ENCODE measurements at places on chromosomes 1 and 21.
A peak's percentile ranks its signal among the peaks of the same experiment; 100 is the strongest.

- H3K4me1 ChIP-seq = no peaks in the 10 kb centered on the region
- H3K27me3 ChIP-seq = no peaks in the 10 kb centered on the region
- DNase-seq = no peak
- no peaks in the 10 kb centered on the region for H3K36me3 ChIP-seq
- no peak overlapping the region for H3K4me3 ChIP-seq
- no peak overlapping the region for H3K27ac ChIP-seq
Measured at GRCh38 chr1:38776466-38777065, 83.0 kb downstream of the RRAGC start.

GRCh38 chr1:25545767-25546166 lies 2.4 kb downstream of the LDLRAP1 start:
- H3K4me3 ChIP-seq = no peak overlapping the region
- H3K27me3 ChIP-seq = no peaks in the 10 kb centered on the region
- peaks cover 37% of the 10 kb centered on the region for H3K4me1 ChIP-seq
- H3K36me3 ChIP-seq = no peaks in the 10 kb centered on the region
- no peak for DNase-seq

- H3K36me3 ChIP-seq = no peaks in the 10 kb centered on the region
- peak overlapping the region; percentile 22 for H3K4me3 ChIP-seq
- H3K27ac ChIP-seq = no peak overlapping the region
Measured at GRCh38 chr1:64505232-64505943, 35.5 kb downstream of the CACHD1 start.

- H3K27ac ChIP-seq = no peak overlapping the region
- H3K4me3 ChIP-seq = no peak overlapping the region
Measured at GRCh38 chr1:236888903-236889302, 93.8 kb downstream of the MTR start.

DNA sequence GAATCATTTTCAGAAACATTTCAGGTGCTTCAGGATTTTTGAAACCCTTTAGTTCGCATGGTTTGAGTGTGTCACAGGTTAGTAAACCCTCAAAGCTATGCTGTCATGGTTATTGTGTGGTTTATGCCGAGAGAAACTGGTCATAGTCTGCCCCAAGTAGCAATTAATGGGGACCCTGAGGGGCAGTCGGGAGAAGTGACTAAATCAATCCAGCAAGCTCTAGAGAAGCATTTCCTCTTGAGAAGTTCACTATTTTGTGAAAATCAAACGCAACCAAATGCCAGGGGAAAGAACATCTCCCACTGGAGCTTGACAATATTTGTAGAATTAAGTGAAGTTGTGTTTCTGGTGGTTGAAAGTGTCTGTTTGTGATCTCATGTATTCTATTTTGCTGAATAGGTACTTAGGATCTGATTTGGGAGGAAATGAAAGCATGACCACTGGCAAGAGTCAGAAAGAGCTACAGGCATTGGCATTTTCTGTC lies 63.0 kb upstream of the BACH1 start:
- no peaks in the 10 kb centered on the region for H3K4me1 ChIP-seq
- no peak for DNase-seq
- H3K27me3 ChIP-seq = no peaks in the 10 kb centered on the region

- H3K36me3 ChIP-seq = no peaks in the 10 kb centered on the region
- no peaks in the 10 kb centered on the region for H3K27me3 ChIP-seq
- no peak overlapping the region for H3K4me3 ChIP-seq
- peaks cover 11% of the 10 kb centered on the region for H3K4me1 ChIP-seq
- DNase-seq = no peak
Measured at GRCh38 chr1:46021046-46021996, 111.1 kb downstream of the PIK3R3 start.

DNA sequence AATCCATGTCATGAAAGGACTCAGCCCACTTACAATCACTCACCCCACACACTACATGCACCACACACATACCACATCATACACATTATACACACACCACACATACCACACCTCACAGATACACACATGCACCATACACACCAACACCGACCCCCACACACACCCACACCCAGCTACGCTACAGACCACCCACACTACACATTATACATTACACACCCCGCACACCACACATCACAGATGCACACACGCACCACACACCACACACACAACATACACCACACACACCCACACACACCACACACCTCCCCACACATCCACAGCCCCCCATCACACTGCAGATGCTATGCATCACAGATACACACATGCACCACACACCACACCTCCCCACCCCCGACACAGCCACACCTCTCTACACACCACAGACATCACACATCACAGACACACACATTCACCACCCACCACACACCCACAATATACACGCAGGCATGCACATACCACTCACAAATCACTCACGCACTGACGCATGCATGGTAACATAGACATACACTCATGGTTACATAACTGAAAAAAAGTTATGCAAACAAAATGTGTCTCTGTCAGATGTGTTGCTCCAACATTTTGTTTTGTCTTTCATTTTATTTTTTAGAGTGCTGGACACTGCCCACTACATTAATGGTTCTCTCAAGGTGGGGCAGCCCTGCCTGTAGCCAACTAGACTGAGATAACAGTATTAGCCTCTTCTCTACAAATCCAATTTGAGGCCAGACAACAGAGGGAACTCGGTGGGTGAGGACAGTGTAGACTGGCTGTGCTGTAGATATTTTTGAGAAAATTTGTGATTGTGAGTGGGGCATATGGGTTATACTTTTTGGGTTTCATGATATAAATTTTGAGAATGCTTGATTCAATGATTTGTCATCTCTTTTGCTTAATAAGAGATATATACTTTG lies 15.2 kb upstream of the PGBD2 start:
- H3K27ac ChIP-seq = no peak overlapping the region
- H3K27me3 ChIP-seq = peaks cover 4% of the 10 kb centered on the region
- H3K4me3 ChIP-seq = no peak overlapping the region
- no peak for DNase-seq

- H3K4me1 ChIP-seq = peaks cover 61% of the 10 kb centered on the region
- H3K36me3 ChIP-seq = peaks cover 8% of the 10 kb centered on the region
- no peak for DNase-seq
- no peaks in the 10 kb centered on the region for H3K27me3 ChIP-seq
- H3K4me3 ChIP-seq = peak overlapping the region; percentile 86
Measured at GRCh38 chr1:8423269-8423691, 105.4 kb downstream of the SLC45A1 start.

- H3K4me1 ChIP-seq = no peaks in the 10 kb centered on the region
- H3K36me3 ChIP-seq = no peaks in the 10 kb centered on the region
- no peak overlapping the region for H3K4me3 ChIP-seq
Measured at GRCh38 chr1:29961293-29962059, 725.2 kb downstream of the PTPRU start.

GRCh38 chr1:208423526-208423925 lies 179.3 kb upstream of the PLXNA2 start:
- no peak overlapping the region for H3K27ac ChIP-seq
- no peaks in the 10 kb centered on the region for H3K27me3 ChIP-seq
- DNase-seq = no peak
- no peak overlapping the region for H3K4me3 ChIP-seq
- H3K4me1 ChIP-seq = no peaks in the 10 kb centered on the region
- H3K36me3 ChIP-seq = no peaks in the 10 kb centered on the region

DNA sequence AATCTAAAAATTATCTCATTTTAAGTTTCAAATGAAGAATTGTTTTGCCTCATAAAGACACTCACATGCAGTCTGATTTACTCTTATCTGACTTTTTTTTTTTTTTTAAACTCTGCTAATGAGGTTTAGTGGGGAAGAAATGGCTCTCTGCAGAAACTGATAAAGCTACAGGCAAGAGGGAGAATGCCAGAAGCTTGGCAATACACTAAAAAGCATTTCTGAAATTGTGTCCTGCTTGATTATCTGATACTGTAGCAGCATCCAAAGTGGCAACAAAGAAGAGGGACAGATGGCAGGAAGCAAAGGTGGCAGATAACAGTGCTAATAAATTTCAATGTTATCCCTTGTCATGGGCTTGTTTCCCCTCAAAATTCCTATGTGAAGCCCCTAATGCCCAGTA lies 1744.9 kb downstream of the NCAM2 start:
- H3K4me1 ChIP-seq = no peaks in the 10 kb centered on the region
- no peak for DNase-seq
- H3K27ac ChIP-seq = no peak overlapping the region

- DNase-seq = no peak
- no peak overlapping the region for H3K27ac ChIP-seq
- no peak overlapping the region for H3K4me3 ChIP-seq
- H3K27me3 ChIP-seq = no peaks in the 10 kb centered on the region
- H3K4me1 ChIP-seq = no peaks in the 10 kb centered on the region
Measured at GRCh38 chr1:5572794-5573193, 419.4 kb downstream of the NPHP4 start.

GRCh38 chr1:59027177-59027576 lies 243.3 kb upstream of the JUN start:
- no peaks in the 10 kb centered on the region for H3K36me3 ChIP-seq
- no peak overlapping the region for H3K27ac ChIP-seq

GRCh38 chr1:168491527-168492164 lies 52.2 kb downstream of the XCL2 start:
- peaks cover 17% of the 10 kb centered on the region for H3K4me1 ChIP-seq
- no peaks in the 10 kb centered on the region for H3K36me3 ChIP-seq
- peak overlapping the region; percentile 41 for H3K27ac ChIP-seq
- no peak for DNase-seq
- H3K4me3 ChIP-seq = no peak overlapping the region

- no peak overlapping the region for H3K4me3 ChIP-seq
- no peak for DNase-seq
Measured at GRCh38 chr1:12056331-12056841, 6.7 kb upstream of the TNFRSF8 start.

DNA sequence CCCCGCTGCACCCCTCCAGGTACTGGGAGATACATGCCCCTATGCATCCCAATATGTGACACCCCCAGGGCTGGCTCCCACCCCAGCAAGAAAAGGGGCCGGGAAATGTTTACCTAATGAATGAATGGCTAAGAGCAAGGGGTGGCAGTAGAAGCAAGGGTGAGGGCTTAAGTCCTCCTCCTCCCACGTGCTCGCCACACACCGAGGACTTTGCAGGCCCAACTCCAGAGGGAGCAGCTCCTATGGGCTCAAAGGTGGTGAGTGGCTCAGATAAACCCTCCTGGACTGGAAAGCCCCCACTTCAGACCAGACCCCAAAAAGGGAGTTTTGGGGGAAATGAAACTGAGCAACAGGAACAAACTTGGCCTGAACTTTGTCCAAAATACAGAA lies 11.4 kb downstream of the SLC45A3 start:
- no peak overlapping the region for H3K4me3 ChIP-seq
- no peak overlapping the region for H3K27ac ChIP-seq
- H3K36me3 ChIP-seq = no peaks in the 10 kb centered on the region
- H3K4me1 ChIP-seq = peaks cover 17% of the 10 kb centered on the region
- no peak for DNase-seq

GRCh38 chr1:159918352-159919200 lies 6.7 kb downstream of the TAGLN2 start:
- no peak overlapping the region for H3K4me3 ChIP-seq
- H3K36me3 ChIP-seq = peaks cover 58% of the 10 kb centered on the region
- DNase-seq = no peak

DNA sequence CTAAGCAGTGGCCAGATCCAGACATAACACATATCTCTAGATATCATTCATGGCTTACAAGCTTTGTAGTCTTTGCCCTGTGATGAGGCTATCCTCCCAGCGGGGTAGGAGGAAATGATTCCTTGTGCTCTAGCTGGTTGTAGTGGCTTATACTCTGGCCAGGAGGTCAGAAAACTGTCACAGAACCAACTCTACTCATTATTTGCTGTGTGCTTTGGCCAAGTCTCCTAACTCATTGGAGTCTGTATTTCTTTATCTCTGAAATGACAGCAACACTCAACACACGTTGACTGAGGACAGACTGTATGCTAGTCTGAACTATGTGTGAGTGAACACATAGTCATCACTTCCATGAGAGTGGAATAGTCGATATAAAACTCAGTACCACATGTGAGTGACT lies 116.7 kb upstream of the F3 start:
- H3K27me3 ChIP-seq = no peaks in the 10 kb centered on the region
- H3K27ac ChIP-seq = peak overlapping the region; percentile 22
- H3K4me3 ChIP-seq = no peak overlapping the region
- no peaks in the 10 kb centered on the region for H3K36me3 ChIP-seq
- no peak for DNase-seq

DNA sequence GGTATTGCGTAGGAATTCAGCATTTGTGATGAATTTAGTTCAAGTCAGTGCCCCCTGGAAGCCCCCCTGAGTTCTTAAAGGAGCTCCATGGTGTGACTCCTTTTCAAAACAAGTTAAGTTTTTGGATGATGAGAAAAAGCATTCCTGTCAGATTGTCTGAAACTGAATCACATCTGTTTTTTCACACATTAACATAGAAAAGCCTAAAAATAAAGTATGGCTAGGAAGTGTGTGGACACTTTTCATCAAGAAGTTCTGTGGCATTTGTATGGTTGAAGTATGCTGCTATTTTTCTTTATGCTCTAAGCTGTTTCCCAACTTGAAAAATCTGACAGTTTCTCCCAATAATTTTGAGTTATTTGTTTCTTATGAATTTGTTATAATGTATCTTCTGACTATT lies 33.7 kb downstream of the PRDM2 start:
- H3K27me3 ChIP-seq = no peaks in the 10 kb centered on the region
- H3K4me3 ChIP-seq = no peak overlapping the region
- peak overlapping the region; percentile 70 for H3K27ac ChIP-seq
- H3K4me1 ChIP-seq = no peaks in the 10 kb centered on the region
- no peak for DNase-seq

DNA sequence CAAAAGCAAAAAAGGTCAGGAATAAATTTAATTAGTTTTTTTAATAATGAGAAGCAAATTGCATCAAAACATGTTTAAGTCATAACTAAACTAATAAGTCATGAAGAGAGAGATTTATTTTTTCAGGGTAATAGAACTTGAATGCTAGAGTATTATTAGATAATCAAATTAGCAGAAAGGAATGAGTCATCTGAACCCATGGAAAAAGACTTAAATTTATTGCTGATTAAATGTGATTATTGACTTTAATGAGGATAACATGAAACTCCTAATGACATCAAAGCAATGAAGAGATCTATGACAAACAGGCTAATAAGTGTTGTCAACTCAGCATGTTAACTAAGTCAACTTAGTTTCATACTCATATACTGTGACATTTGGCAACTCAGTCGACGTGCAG lies 264.2 kb downstream of the USP25 start:
- peaks cover 10% of the 10 kb centered on the region for H3K4me1 ChIP-seq
- no peak overlapping the region for H3K4me3 ChIP-seq
- H3K27me3 ChIP-seq = no peaks in the 10 kb centered on the region
- DNase-seq = no peak
- no peaks in the 10 kb centered on the region for H3K36me3 ChIP-seq
- H3K27ac ChIP-seq = no peak overlapping the region

- H3K36me3 ChIP-seq = no peaks in the 10 kb centered on the region
- no peak for DNase-seq
- H3K27me3 ChIP-seq = no peaks in the 10 kb centered on the region
- no peaks in the 10 kb centered on the region for H3K4me1 ChIP-seq
- no peak overlapping the region for H3K4me3 ChIP-seq
Measured at GRCh38 chr1:7594002-7594713, 176.9 kb upstream of the VAMP3 start.

- no peak overlapping the region for H3K4me3 ChIP-seq
- H3K27ac ChIP-seq = no peak overlapping the region
- H3K27me3 ChIP-seq = no peaks in the 10 kb centered on the region
- no peak for DNase-seq
- H3K4me1 ChIP-seq = no peaks in the 10 kb centered on the region
- H3K36me3 ChIP-seq = no peaks in the 10 kb centered on the region
Measured at GRCh38 chr1:240000634-240001033, 91.0 kb upstream of the FMN2 start.

Data from tibial nerve (tissue), 4 donors.